ENCODE measurements at places on chromosomes 5 and 9.

DNA sequence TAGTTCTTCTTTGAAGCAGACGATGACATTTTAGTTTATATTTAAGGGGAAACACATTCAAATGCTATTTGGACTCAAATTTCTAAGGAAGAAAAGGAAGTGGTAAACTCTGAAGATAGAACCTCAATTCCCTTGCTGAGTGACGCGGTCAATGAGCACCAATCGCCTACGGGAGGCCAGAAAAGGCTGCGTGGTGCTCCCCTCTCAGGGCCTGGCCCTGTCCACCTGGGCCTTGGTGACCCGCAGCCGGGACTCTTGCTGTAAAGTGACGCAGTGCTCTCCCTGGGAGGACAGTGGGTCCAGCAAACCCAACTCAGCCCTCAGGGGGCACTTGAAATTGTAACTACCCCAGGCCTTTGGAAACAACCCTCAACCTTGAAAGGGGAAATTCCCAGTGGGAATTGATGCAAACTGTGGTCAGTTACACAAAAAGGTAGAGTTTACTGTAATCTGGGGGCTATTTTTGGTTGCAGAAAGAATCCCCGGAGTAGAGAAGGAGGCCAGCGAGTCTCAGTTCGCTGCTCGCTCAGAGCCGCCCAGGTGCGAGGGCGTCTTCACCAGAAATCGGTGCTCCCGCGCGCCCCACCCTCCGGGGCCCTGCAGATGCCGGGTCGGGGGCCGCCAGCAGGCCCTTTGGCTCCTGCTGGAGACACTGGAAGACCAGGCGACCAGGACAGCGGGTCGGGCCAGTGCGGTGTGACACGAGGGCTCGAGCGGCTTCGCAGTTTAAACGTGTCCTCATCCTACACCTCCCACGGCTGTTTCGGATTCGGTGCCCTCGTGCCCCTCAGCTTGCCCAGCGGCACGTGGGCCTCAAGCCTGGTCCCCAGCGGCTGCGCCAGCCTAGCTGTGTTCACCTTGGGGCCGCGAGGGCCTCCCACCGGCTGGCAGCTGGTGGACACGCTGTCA lies 1.4 kb upstream of the ANKRD33B start:
- DNase-seq: no peak

GRCh38 chr5:123215929-123216702 lies 127.1 kb downstream of the PRDM6 start:
- no peak for DNase-seq

- DNase-seq: no peak
These were observed 91.2 kb downstream of the ANXA2R start for GRCh38 chr5:42948961-42949347.

DNA sequence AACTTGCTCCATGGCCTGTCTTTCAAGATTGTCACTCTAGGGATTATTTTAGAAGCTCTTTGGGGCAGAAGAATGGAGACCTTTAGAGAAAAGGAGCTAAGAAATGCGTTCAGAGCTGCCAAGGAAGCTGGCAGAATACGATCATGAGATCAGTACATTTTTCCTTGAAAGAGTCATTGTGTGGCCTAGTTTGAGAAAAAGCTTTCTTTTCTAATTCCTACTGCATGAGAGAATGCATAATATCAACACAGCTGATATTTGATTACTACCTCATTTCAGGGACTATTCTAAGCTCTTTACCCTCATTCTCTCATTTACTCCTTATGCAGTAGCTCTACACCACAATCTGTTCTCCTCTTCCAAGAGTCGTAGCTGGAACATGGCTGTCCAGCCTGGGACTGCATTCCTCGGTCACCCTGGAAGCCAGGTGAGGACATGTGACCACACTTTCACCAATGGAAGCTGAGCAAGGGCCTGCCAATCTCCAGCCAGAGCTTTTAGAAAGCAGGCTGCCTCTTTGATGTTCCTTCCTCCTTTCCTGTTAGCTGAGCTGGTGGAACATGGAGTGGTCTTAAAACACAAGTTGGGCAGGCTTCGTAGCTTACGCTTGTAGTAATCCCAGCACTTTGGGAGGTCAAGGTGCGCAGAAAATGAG lies 99.3 kb upstream of the LHFPL2 start:
- no peak for DNase-seq

DNA sequence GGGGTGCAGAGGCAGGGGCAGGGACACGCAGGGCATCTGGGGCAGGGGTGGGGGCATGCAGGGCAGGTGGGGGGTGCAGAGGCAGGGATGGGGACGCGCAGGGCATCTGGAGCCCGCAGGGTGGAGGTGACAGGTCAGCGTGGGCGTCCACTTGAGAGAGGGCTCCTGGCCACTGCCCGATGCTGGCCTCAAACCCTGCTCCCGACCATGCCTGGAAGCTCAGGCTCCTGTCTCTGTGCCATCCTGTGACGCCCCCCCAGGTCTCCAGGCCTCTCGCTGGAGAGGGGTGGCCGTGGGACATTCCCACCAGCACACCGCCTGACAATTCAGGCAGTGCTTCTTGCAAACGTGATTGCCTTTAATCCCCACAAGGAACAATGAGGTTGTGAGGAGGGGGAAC lies 33.0 kb downstream of the ZDHHC11B start:
- no peak for DNase-seq

DNA sequence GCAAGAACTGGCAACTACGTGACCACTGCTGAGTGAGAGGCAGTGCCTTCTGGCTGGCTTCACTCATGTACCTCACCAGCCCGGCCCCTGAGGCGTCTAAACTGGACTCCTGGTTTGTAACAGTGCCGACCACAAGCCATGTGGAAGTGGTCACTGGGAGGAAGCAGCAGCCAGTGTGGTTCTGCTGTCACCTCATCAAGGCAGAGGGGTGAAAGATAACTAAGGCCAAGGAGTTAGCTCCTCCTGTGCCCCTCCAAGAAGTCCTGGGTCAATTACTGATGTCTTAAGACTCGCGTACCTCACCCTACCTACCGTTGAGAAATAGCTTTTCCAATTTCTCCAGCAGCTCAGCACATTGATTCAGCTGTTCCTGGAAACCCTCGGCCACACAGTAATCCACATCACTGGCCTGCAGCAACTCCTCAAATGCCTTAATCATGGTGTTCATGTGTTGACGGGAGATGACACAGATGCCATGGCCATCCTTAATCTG lies 142.9 kb downstream of the CDK5RAP2 start:
- no peak for DNase-seq

- no peak for DNase-seq
These were observed 271.2 kb downstream of the SAXO1 start for GRCh38 chr9:18761742-18762300.

- no peak for DNase-seq
These were observed 30.4 kb upstream of the TRIM14 start for GRCh38 chr9:98149422-98149821.

GRCh38 chr9:99506747-99507348 lies 284.8 kb downstream of the SEC61B start:
- no peak for DNase-seq
